ENCODE measurements at places on chromosomes 7 and 10.

DNA sequence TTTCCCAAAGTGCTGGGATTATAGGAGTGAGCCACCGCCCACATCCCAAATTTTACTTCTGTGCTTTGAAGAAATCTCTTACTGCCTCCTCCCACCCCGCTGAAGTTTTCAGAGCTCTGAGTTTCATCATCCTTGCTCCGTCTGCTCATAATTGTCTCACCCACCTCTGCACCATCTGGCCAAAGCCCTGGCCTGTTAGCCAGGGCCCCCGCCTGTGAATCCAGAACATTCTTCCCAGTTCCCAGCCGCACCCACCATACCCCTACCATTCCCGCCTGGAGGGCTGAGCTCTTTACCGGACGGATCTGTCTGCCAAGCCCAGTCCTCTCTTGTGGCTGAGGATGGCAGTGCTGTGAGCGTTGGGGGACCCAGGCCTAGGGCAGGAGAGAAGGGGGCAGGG lies 14.5 kb downstream of the SSC4D start:
- DNase-seq: no peak

DNA sequence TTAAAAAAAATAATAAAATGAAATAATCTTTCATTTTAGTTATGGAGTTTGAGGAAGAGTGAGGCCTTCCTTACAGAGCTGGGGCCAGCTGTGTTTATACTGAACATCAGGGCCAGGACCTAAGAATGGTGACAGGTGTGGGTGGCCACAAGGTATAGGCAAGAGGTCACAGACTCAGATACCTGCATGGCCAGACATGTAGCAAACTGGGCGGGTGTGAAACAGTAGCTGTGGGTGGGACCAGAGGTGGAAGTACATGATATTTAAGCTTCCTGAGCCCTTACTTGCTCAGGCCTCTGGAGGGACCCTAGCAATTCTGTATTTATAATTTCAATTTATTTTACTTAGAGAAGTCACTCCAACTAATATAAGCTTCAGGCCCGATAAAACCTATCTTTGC lies 27.7 kb upstream of the CAMK1D start:
- DNase-seq: no peak

GRCh38 chr7:121081327-121081936 lies 92.9 kb downstream of the CPED1 start:
- no peak for DNase-seq

GRCh38 chr7:87370660-87371180 lies 25.3 kb downstream of the CROT start:
- no peak for DNase-seq

GRCh38 chr7:138317044-138317596 lies 142.9 kb upstream of the TRIM24 start:
- DNase-seq: no peak

GRCh38 chr10:118952493-118953295 lies 76.8 kb upstream of the NANOS1 start:
- no peak for DNase-seq

- no peak for DNase-seq
Measured at GRCh38 chr10:118108194-118109026, 61.7 kb upstream of the RAB11FIP2 start.

- no peak for DNase-seq
Measured at GRCh38 chr7:132436121-132436520, 140.1 kb downstream of the PLXNA4 start.

DNA sequence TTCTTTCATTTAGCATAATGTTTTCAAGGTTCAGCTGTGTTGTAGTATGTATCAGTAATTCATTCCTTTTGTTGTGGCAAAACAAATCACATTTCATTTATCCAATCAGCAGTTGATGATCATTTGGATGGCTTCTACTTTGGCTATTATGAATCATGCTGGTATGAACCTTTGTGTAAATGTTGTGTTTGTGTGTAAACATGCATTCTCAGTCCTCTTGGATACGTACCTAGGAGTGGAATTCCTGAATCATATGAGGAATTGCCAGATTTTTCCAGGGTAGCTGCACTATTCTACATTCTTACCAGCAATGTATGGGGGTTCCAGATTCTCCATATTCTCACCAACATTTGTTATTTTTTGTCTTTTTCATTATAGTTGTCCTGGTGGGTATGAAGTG lies 578.5 kb upstream of the MKI67 start:
- DNase-seq: no peak

GRCh38 chr7:69635555-69636185 lies 37.4 kb downstream of the AUTS2 start:
- no peak for DNase-seq

- no peak for DNase-seq
Measured at GRCh38 chr7:118590107-118590506, 365.6 kb downstream of the ANKRD7 start.

DNA sequence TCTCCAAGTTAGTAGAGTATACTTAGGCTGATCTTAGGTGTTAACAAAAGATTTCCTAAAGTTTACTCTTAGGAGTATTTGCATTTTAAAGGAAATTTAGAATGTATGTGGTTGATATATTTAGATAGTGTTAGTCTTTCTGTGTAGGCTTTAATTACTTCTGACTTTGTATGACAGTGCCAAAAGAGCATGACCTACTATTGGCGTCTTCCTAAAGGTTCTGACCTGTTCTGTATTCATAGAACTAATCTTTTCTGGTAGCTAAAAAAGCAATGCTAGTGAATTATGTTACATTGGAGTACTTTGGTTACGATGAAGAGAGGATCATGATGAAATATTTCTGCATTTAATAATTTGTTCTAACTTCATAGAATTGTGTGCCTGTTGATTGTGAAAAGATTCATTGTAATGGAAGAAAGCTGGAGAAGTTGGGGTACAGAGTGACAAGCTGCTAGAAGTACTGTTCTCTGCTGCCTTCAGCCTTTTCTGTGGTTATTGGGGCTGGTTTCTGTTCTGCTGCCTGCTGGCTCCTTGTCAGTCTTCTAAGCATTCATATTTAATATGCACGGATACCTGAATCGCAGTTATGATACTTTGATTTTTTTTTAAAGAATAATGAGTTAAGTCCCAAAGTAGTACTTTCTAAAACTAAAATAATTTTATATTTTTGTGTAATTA lies 13.2 kb downstream of the WAC start:
- DNase-seq: no peak

GRCh38 chr7:69318794-69319193 lies 279.5 kb upstream of the AUTS2 start:
- no peak for DNase-seq

GRCh38 chr10:131431978-131432690 lies 120.6 kb upstream of the TCERG1L start:
- DNase-seq: no peak

DNA sequence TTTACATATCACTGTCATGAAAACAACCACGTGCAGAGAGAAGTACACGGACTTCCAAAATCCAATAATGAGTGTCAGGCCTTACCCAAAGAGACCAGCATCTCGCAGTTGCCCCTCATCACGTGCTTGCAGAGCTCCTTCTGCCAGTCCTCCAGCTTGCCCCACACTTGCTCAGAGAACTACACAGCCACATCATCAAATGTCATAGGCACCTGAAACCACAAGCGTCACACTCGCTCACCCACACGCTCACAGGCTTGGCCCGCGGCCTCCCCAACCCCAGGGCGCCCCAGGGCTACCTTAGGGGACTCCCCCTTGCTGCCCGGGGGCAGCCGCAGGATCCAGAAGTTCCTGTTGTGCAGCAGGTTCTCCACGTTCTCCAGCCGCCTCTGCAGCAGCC lies 123.4 kb upstream of the ZNF746 start:
- DNase-seq: no peak

DNA sequence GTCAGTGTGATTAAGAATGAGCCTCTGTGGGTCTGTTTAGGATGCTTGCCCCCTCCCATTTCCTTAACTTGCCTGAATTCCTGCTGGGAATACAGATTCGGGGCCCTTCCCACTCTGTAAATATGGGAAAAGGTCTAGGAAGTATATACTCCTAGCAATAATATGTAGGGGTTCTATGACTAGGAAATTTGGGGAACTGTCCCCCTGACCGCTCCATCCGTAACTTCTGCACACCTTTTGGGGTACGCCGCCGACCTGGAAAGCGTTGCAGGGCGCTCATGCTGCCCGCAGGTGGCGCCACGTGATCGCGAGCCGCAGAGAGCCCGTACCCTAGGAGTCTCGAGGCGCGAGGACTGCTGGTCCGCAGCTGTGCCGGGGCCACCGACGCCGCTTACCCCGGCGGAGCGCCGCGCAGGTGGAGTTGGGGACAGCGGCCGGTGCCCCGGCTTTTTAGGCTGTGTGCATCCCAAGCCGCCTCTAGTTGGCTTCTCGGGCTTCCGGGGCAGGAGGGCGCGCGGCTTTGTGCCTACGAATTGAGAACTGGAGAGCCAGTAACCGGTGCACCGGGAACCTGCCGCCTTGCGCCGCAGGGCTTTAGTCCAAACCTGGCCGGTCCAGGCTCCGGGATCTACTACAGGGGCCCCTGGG lies 656 bp upstream of the CNNM2 start:
- peak; percentile 92 for DNase-seq

DNA sequence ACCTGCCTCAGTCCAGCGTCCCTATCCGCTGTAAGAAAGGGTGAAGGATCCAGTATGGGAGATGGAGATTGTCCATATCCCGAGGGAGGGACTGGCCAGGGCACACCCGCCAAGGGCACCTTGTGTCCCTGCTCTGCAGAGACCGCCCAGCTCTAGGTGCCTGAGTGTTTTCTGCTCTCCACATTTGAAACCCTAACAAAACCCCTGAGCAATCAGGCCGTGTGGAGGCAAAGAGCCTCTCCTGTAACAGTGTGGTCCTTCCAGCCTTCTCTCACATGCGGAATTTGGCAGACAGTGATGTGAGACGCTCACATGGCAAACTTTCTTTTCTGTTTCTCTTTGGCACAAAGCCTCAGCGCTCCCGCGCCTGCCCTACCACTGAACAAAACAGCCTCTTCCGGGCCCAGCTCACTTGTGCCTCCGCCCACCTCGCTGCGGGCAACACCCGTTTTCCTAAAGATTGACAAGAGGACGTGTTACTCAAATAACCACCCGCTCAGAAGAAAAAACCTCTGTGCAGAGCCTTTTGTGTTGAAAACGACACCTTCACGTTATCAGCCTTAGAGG lies 514.8 kb downstream of the DNAJB6 start:
- DNase-seq: peak; percentile 78

DNA sequence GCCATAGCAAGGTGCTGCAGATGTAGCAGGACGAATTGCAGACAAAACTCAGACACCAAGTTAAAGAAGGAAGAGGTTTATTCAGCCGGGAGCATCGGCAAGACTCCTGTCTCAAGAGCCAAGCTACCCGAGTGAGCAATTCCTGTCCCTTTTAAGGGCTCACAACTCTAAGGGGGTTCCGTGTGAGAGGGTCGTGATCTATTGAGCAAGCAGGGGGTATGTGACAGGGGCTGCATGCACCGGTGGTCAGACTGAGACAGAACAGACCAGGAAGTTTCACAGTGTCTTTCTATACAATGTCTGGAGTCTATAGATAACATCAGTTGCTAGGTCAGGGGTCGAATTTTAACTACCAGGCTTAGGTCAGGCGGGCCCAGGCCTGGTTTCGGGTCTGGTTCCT lies 222.0 kb upstream of the C7orf33 start:
- no peak for DNase-seq

GRCh38 chr10:13765641-13766341 lies 179.0 kb downstream of the PRPF18 start:
- no peak for DNase-seq

DNA sequence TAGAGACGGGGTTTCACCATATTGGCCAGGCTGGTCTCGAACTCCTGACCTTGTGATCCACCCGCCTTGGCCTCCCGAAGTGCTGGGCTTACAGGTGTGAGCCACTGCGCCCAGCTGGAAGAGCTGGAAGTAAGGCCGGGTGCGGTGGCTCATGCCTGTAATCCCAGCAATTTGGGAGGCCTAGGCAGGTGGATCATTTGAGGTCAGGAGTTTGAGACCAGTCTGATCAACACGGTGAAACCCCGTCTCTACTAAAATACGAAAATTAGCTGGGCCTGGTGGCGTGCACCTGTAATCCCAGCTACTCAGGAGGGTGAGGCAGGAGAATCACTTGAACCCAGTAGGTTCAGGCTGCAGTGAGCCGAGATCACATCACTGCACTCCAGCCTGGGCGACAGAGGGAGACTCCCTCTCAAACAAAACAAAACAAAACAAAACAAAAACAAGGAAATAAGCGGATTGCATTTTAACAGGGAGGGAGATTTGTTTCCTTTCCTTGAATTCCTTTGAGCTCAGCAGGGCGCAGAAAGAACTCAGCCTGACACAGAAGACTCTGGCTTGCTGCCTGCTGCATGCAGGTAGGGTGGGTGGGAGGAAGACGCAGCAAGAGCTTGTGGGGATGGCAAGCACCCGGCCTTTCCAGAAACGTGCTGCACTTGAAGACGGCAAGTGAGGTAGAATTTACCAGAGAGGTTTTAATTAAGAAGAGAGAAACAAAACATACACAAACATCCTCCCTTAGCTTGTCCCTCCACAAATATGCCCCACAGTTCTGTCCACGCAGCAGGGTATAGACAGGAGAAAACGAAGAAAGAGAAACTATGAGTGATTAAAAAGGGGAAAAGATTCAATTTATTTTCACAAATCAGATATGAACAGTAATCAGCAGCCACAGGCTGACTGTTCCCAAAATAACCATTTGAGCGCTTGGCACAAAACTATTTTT lies 148.0 kb downstream of the RNF216 start:
- peak; percentile 62 for DNase-seq
